ENCODE measurements at places on chromosomes 3 and 15.

DNA sequence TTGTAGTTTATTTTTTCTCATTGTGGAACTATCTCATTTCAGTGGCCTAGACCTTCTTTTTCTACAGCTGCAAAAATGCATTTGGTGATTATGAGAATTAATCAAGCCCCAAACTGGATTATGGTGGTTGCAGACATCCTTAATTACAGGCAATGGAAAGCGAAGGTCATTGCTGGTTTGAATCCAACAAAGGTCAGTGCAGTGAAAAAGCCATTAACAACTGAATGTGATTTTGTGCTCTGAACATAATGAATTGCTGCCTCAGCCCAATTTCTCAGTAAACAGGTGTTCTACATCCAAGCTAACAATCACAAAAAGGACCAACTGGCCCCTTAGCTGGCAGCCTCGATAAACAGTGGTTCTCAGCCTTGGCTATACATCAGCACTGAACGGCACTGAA is 260.1 kb upstream of the DPPA4 start:
- DNase-seq: no peak

DNA sequence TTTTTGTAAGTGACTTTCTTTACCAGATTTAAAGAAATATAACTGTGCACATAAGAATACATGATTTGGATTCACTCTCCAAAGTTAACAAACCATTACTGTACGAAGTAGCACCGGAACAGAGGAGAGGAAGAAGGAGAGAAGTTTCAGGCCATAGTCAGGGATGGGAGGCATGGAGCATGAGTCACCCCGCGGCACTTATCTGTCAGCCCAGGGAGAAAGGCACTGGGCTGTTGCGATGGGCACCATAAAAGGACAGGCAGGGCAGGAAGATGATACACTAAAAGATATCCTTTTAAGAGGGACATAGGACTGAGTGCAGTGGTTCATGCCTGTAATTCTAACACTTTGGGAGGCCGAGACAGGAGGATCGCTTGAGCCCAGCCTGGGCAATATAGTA is 37.0 kb downstream of the TTC23 start:
- peak; percentile 79 for DNase-seq

- no peak for DNase-seq
Measured at GRCh38 chr3:102233881-102234280, 200.9 kb upstream of the ZPLD1 start.

DNA sequence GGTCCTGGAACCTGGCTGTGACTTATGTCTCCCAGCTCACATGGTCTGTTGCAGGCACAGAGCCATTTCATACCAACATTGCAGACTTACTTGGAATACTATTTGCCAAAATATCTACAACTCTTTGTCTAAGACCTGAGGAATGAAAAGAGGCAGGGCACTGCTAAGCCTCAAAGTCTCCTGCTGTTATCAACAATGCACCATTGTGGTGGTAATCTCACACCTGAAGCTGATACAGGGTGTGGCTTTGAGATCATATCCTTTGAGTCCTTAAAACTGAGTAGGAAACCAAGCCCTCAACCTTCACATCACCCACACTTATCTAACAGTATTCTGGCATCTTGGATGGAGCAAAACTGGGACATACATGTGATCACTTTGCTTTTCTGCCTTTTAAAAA is 782.0 kb downstream of the EPHA3 start:
- DNase-seq: no peak

DNA sequence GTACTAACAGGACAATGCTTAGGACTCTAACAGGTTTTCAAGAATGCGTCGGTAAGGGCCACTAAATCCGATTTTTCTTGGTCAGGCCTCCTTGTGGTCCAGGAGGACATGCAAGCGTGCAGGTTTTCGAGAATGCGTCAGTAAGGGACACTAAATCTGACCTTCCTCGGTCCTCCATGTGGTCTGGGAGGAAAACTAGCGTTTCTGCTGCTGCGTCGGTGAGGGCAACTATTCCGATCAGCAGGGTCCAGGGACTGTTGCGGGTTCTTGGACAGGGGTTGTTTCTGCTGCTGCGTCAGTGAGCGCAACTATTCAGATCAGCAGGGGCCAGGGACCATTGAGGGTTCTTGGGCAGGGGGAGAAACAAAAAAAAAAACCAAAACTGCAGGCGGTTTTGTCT is 7.8 kb upstream of the UBP1 start:
- DNase-seq: no peak

- no peak for DNase-seq
Measured at GRCh38 chr3:5297895-5298294, 110.4 kb downstream of the EDEM1 start.
